Esophagus muscularis mucosa (tissue), 4 donors: ENCODE measurements at places on chromosomes 1 and 21. TPM values are rescaled to one million over a fixed set of nuclear protein-coding genes. Genes with fewer than 3 reads are reported as not detected.
A peak's percentile ranks its signal among the peaks of the same experiment; 100 is the strongest.

DNA sequence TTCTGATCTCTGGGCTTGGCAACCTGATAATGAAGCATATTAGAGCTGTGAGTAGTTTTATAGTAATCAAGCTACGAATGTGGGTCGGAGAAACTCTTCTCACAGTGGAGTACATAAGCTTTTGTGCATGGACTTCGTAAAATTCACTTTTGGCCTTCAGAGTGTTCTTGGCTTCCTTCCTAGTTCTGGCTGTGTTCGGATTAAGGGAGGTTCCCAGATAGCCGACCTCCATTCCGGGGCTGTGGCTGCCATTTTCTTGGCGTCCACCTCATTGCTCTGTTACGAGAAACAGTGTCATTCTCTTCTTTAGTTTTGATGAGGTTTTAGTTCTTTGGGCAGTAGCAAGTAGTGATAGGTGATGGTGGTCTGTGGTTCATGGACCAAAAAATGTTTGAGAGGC is 26.3 kb downstream of the CAMTA1 start:
- no peak overlapping the region for H3K4me3 ChIP-seq
- DNase-seq, result no peak
- H3K4me1 ChIP-seq, result peaks cover 38% of the 10 kb centered on the region

CLDN17 gene
- total RNA-seq, result not detected

CD1E gene
- total RNA-seq, result not detected

GRCh38 chr21:36122977-36123376 is 11.9 kb upstream of the CBR3 start:
- no peaks in the 10 kb centered on the region for H3K27me3 ChIP-seq
- no peak overlapping the region for H3K4me3 ChIP-seq
- no peak for DNase-seq
- no peaks in the 10 kb centered on the region for H3K36me3 ChIP-seq
- peaks cover 13% of the 10 kb centered on the region for H3K4me1 ChIP-seq

GRCh38 chr1:39754026-39754570 is 15.4 kb downstream of the PPIE start:
- no peak overlapping the region for H3K4me3 ChIP-seq
- peak overlapping the region; percentile 23 for H3K27ac ChIP-seq
- H3K27me3 ChIP-seq, result no peaks in the 10 kb centered on the region
- H3K4me1 ChIP-seq, result peaks cover 28% of the 10 kb centered on the region

DNA sequence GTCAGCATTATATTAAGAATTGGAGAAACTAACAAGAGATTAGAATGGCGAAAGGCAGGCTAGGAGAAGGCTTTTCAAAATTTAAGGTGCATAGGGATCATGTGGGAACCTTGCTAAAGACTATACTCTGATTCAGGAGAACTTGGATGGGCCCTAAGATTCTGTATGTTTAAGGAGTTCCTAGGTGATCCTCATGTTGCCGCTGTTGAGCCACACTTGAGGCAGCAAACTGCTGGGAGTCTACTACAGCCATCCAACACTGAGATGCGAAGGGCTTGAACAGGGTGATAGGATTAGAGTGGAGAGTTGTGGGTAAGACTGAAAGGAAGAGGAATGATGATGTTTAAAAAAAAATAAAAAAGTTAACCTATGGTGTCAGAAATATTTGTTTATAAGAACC is 1013.2 kb downstream of the MRPL39 start:
- no peaks in the 10 kb centered on the region for H3K4me1 ChIP-seq
- DNase-seq, result no peak
- no peaks in the 10 kb centered on the region for H3K36me3 ChIP-seq

COL9A2 gene
- 1.2 TPM for total RNA-seq

NBPF4 gene
- not detected for total RNA-seq

RGS8 gene
- not detected for total RNA-seq

TTC13 gene
- total RNA-seq, result 27.0 TPM

DNA sequence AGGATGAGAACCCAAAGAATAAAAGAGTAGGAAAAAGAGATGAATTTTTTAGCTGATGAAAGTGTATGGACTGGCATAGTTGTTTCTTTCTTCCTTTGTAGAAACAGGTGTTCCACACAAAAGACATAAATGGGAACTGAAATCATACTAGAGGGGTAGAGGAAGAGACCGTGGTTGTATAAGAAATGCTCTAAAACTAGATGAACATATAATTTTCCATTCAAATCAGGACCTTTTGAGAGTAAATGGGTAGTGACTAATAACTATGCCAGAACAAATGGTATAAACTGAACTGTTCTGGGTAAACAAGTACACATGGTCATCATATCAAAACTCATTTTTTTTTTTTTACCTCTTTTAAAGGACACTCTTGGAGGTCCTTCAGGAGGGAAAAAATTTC is 344.2 kb downstream of the VAV3 start:
- H3K27me3 ChIP-seq, result no peaks in the 10 kb centered on the region
- no peak for DNase-seq
- no peak overlapping the region for H3K27ac ChIP-seq
- no peak overlapping the region for H3K4me3 ChIP-seq

- no peaks in the 10 kb centered on the region for H3K27me3 ChIP-seq
- no peak for DNase-seq
- no peak overlapping the region for H3K27ac ChIP-seq
- no peaks in the 10 kb centered on the region for H3K36me3 ChIP-seq
- H3K4me3 ChIP-seq, result no peak overlapping the region
- no peaks in the 10 kb centered on the region for H3K4me1 ChIP-seq
Measured at GRCh38 chr1:179798213-179798863, 55.2 kb downstream of the FAM163A start.

- no peak overlapping the region for H3K4me3 ChIP-seq
- no peak for DNase-seq
- H3K27me3 ChIP-seq, result no peaks in the 10 kb centered on the region
- H3K27ac ChIP-seq, result no peak overlapping the region
Measured at GRCh38 chr1:24635195-24635843, 7.8 kb upstream of the SRRM1 start.

GRCh38 chr1:56561227-56562019 is 17.9 kb downstream of the PLPP3 start:
- no peaks in the 10 kb centered on the region for H3K36me3 ChIP-seq
- no peak overlapping the region for H3K4me3 ChIP-seq
- H3K27me3 ChIP-seq, result no peaks in the 10 kb centered on the region
- H3K4me1 ChIP-seq, result peaks cover 60% of the 10 kb centered on the region
- H3K27ac ChIP-seq, result peak overlapping the region; percentile 17
- DNase-seq, result no peak

GRCh38 chr1:5511381-5512097 is 480.7 kb downstream of the NPHP4 start:
- DNase-seq, result no peak
- peaks cover 13% of the 10 kb centered on the region for H3K4me1 ChIP-seq
- no peak overlapping the region for H3K4me3 ChIP-seq

NBPF11 gene
- 5.1 TPM for total RNA-seq

GRCh38 chr21:44703731-44704635 is 7.0 kb downstream of the KRTAP10-12 start:
- H3K4me3 ChIP-seq, result no peak overlapping the region
- H3K4me1 ChIP-seq, result peaks cover 1% of the 10 kb centered on the region
- peaks cover 36% of the 10 kb centered on the region for H3K27me3 ChIP-seq
- H3K36me3 ChIP-seq, result no peaks in the 10 kb centered on the region
- no peak overlapping the region for H3K27ac ChIP-seq
- peak; percentile 82 for DNase-seq

TMPRSS2 gene
- total RNA-seq, result 0.13 TPM

- H3K36me3 ChIP-seq, result no peaks in the 10 kb centered on the region
- no peaks in the 10 kb centered on the region for H3K27me3 ChIP-seq
- no peak overlapping the region for H3K4me3 ChIP-seq
- peaks cover 44% of the 10 kb centered on the region for H3K4me1 ChIP-seq
- H3K27ac ChIP-seq, result no peak overlapping the region
Measured at GRCh38 chr1:235919127-235919832, 52.6 kb upstream of the LYST start.

DNA sequence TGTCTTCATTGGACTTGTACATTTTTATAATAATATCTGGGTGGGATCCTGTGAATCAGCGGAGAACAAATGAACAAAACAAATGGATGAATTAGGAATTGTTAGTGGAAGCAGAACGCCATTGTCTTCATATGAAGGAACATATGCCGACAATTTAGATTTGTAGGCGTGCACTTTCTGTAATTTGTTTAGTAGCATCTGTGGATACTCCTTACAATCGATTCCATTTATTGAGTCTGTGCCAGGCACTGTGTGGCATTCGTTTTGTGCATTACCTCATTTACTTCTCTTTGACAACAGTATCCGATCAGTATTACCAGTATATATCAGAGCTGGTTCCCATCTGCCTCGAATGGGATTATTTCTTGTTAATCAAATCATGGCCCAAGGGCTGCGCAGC is 61.9 kb downstream of the PRDM2 start:
- no peak overlapping the region for H3K27ac ChIP-seq
- DNase-seq, result peak; percentile 17
- peaks cover 64% of the 10 kb centered on the region for H3K4me1 ChIP-seq
- no peaks in the 10 kb centered on the region for H3K27me3 ChIP-seq

DNA sequence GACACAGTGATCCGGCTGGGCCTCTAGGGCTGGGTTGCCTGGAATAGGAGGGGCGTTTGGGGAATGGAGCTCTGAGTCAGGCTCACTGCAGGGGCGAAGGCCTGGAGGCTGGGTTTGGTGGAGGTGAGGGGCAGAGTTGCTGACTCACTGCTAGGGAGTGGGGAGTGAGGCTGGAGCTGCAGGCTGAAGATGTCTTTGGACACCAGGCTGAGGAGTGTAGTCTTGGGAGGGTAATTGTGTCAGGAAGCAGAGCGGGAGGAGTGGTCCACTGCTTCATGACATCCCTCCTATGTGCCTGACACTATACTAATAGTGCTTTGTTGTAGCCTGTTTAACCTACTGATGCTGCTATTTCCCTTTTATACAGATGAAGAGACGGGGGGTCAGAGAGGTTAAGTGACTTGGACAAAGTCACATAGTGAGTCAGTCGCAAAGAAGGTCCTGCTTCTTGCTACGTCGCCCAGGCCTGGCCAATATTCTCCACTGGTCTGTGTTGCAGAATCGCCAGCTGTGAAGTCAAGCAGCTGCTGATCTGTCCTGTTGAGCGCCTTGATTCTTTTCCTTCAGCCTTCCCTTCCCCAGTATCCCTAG is 13.6 kb downstream of the ACTL8 start:
- H3K4me3 ChIP-seq, result no peak overlapping the region
- H3K4me1 ChIP-seq, result peaks cover 10% of the 10 kb centered on the region
- H3K27ac ChIP-seq, result peak overlapping the region; percentile 48
- H3K36me3 ChIP-seq, result no peaks in the 10 kb centered on the region
- H3K27me3 ChIP-seq, result no peaks in the 10 kb centered on the region

DNAJC6 gene
- total RNA-seq, result 3.7 TPM

EIF2D gene
- 50.0 TPM for total RNA-seq

SH3GLB1 gene
- 59.3 TPM for total RNA-seq

CFHR1 gene
- not detected for total RNA-seq

DENND2C gene
- 2.5 TPM for total RNA-seq

GRCh38 chr21:32364796-32365195 is 28.0 kb downstream of the URB1 start:
- H3K36me3 ChIP-seq, result peaks cover 89% of the 10 kb centered on the region
- H3K27ac ChIP-seq, result peak overlapping the region; percentile 50
- DNase-seq, result no peak
- no peak overlapping the region for H3K4me3 ChIP-seq

GRCh38 chr1:6603238-6603914 is 707 bp upstream of the KLHL21 start:
- H3K4me3 ChIP-seq, result peak overlapping the region; percentile 70
- peaks cover 43% of the 10 kb centered on the region for H3K4me1 ChIP-seq
- peak overlapping the region; percentile 96 for H3K27ac ChIP-seq
- peaks cover 6% of the 10 kb centered on the region for H3K36me3 ChIP-seq
- no peaks in the 10 kb centered on the region for H3K27me3 ChIP-seq
- no peak for DNase-seq

DNA sequence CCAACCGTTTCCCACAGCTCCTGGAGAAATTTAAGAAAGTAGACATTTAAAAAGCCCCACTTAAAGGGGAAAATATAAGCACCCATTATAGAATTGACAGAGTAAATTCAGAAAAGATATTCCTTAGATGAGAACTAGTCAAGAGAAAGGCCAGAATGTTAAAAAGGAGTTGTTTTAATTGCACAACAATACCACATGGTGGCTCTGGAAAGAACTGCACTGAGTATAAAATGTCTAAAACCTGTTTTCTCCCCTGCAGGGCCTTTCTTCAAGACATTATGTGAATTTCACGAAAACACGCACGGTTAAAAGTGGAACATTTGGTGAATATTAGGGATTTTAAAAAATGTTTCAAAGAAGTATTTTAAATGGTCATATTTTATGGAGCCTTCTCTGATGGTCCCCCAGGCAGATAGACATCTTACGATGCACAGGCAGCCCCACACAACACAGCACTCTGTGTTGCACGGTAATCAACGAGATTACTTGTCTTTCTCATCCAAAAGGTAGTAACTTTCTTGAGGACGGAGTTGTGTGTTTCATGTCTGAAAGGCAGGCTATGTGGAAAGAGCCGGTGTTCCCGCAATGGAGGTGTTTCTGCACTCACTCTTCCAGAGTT is 101.9 kb downstream of the PRRX1 start:
- H3K4me1 ChIP-seq, result no peaks in the 10 kb centered on the region
- H3K27ac ChIP-seq, result no peak overlapping the region
- H3K4me3 ChIP-seq, result no peak overlapping the region
- no peak for DNase-seq
- no peaks in the 10 kb centered on the region for H3K27me3 ChIP-seq

DNA sequence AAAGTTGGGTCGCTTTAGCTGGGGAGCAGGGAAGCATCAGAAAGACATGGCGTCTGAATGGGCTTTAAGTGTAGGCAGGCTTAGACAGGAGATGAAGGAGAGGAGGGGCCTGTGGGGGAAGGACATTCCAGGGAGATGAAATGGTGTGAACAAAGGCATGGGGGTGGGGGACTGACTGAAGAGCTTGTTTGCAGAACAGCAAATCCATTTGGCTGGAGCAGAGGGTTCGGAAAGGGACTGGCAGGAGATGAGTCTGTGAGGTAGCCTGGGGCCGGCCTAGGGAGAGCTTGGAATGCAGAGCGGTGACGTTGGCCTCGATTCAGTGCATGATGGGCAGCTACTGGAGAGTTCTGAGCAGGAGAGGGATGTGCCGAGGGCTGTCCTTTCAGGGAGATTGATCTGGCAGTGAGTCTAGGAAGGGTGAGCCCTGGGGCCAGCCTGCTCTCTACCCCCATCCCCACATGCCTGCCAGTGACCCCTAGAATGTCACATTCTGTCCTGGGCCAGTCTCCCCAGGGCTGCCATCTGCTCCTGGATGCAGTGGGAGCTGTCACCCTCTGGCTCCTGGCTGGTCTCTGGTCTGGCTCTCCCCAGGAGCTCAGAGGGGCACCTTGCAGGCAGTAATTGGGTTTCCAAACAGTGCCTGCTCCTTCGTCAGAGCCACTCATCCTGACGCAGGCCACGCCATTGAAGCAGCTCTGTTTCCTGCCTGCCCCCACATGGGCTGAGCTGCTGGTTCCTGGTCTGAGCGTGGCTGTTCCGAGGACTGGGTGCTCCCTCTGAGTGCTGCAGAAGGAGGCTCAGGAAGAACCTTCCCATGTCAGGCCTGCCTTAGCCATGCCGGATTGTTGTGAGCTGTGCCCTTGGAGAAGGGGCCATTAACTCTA is 22.3 kb upstream of the TMEM222 start:
- H3K27me3 ChIP-seq, result no peaks in the 10 kb centered on the region
- peak overlapping the region; percentile 96 for H3K27ac ChIP-seq
- peak; percentile 97 for DNase-seq
- H3K4me1 ChIP-seq, result peaks cover 50% of the 10 kb centered on the region

GRCh38 chr1:242579528-242580235 is 55.2 kb upstream of the PLD5 start:
- no peak overlapping the region for H3K4me3 ChIP-seq
- H3K4me1 ChIP-seq, result no peaks in the 10 kb centered on the region
- no peak overlapping the region for H3K27ac ChIP-seq
- H3K27me3 ChIP-seq, result no peaks in the 10 kb centered on the region
